Glutamatergic neuron (in vitro differentiated cells): ENCODE measurements at places on chromosomes 5 and 9. TPM values are rescaled to one million over a fixed set of nuclear protein-coding genes. Genes with fewer than 3 reads are reported as not detected.
A peak's percentile ranks its signal among the peaks of the same experiment; 100 is the strongest.

- no peaks in the 10 kb centered on the region for H3K27me3 ChIP-seq
- H3K36me3 ChIP-seq: peaks cover 9% of the 10 kb centered on the region
- no peak for DNase-seq
- no peaks in the 10 kb centered on the region for H3K4me1 ChIP-seq
- no peak overlapping the region for H3K4me3 ChIP-seq
Observed at GRCh38 chr5:15366676-15367391, 133.1 kb upstream of the FBXL7 start.

The ADAM19 gene
- total RNA-seq: 41.2 TPM

- H3K27ac ChIP-seq: no peak overlapping the region
- no peak for DNase-seq
- no peak overlapping the region for H3K4me3 ChIP-seq
- no peaks in the 10 kb centered on the region for H3K36me3 ChIP-seq
Observed at GRCh38 chr9:112044186-112044585, 130.9 kb downstream of the SUSD1 start.

GRCh38 chr5:1161108-1161832 lies 40.1 kb upstream of the SLC6A19 start:
- peaks cover 8% of the 10 kb centered on the region for H3K4me1 ChIP-seq
- H3K36me3 ChIP-seq: peaks cover 10% of the 10 kb centered on the region
- peaks cover 18% of the 10 kb centered on the region for H3K27me3 ChIP-seq
- DNase-seq: no peak

GRCh38 chr9:113794721-113795120 lies 81.4 kb upstream of the ZNF618 start:
- H3K27ac ChIP-seq: no peak overlapping the region
- DNase-seq: no peak
- H3K4me3 ChIP-seq: no peak overlapping the region
- H3K36me3 ChIP-seq: no peaks in the 10 kb centered on the region
- H3K4me1 ChIP-seq: no peaks in the 10 kb centered on the region

The SYNPO gene
- total RNA-seq: 16.1 TPM

DNA sequence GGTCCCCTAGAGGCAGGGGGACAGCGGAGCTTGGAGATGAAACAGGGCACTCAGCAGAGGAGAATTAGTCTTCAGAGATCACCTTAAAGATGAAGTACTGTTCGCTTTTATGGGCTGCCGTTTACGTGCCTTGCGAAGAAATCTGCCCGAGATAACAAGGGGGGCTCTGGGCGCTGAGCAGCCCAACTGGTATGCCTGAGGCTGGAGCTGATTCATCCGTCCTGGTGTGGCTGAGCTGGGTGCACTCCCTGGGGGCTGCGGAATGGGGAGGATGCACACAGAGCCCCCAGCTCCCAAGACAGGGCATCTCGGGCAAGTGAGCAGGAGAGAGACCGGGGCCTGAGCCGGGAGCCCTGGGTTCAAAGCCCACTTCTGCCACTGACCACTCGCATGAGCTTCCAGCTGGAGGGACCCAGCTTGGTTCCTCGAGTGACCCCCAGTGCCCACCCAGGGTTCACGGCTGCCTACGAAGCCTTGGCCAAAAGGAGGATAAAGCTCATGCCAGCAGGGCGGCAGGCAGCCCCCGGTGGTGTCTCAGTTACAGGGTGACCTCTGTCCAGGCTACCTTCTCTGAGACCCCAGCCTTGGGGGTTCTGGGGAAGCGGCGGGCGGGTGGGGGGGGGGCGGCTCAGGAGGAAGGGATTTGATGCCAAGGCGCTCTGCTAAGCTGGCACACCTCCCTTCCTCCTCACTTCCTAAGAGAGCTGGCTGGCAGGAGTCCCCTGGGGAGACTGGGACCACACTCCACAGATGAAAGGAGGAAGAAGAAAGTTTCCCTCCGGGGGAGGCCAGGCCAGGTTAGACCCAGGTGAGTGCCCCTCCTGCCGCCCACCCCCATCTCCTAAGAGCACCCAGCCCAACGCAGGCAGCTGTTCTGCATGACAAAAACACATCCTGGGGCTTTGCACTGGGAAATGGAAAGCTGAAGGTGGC lies 5.7 kb downstream of the FIBCD1 start:
- no peak overlapping the region for H3K4me3 ChIP-seq
- DNase-seq: no peak
- H3K27ac ChIP-seq: no peak overlapping the region
- peaks cover 24% of the 10 kb centered on the region for H3K4me1 ChIP-seq

The DOLPP1 gene
- 44.2 TPM for total RNA-seq

- no peaks in the 10 kb centered on the region for H3K36me3 ChIP-seq
- no peak overlapping the region for H3K27ac ChIP-seq
- no peak for DNase-seq
- peaks cover 38% of the 10 kb centered on the region for H3K4me1 ChIP-seq
Observed at GRCh38 chr5:67092535-67092934, 104.1 kb downstream of the CD180 start.

DNA sequence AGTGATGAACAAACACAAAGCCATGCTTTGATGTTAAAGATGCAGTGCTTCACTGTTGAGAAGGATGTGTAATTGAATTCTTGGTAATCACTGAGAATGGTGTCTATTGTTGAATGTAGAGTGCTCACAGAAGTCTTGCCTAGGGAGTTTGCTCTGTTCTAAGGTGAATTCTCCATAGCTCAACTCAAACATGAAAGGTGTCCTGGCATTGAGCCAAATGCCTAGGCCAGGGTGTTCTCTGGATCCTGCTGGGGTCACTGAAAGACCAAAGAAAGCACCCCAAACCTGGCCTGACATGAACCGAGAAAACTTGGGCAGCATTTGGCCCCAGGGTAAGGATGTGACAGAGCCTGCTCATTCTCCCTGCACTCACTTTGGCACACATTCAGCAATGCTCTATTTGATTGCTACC lies 217.3 kb downstream of the ARL15 start:
- no peak for DNase-seq
- peaks cover 18% of the 10 kb centered on the region for H3K4me1 ChIP-seq
- H3K27ac ChIP-seq: no peak overlapping the region
- no peaks in the 10 kb centered on the region for H3K36me3 ChIP-seq
- no peak overlapping the region for H3K4me3 ChIP-seq
- H3K27me3 ChIP-seq: no peaks in the 10 kb centered on the region

DNA sequence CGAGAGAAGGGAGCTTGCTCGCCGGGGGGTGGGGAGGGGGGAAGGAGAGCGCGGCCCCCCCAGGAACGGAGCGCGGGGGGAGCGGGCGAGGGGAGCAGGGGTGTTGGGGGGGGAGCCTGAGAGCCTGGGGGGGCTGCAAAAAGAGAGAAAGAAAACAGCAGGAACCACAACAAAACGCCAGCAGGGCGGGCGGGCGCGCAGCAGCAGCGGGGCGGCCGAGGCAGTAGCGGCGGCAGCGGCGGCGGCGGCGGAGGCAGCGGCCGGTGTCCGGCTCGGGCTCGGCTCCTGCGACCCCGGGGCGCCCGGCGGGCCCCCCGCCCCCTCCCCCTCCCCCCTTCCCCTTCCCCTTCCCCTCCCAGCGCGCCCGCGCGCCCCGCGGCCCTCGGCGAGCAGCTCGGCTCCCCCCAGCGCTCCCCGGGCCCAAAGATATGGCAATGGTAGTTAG lies 1.6 kb downstream of the NR2F1 start:
- peaks cover 23% of the 10 kb centered on the region for H3K27me3 ChIP-seq
- H3K4me1 ChIP-seq: peaks cover 13% of the 10 kb centered on the region
- H3K4me3 ChIP-seq: peak overlapping the region; percentile 61
- H3K27ac ChIP-seq: no peak overlapping the region
- no peaks in the 10 kb centered on the region for H3K36me3 ChIP-seq
- peak; percentile 61 for DNase-seq

GRCh38 chr5:979100-979817 lies 29.3 kb upstream of the NKD2 start:
- peaks cover 3% of the 10 kb centered on the region for H3K27me3 ChIP-seq
- H3K27ac ChIP-seq: peak overlapping the region; percentile 17
- H3K4me3 ChIP-seq: no peak overlapping the region
- peaks cover 9% of the 10 kb centered on the region for H3K36me3 ChIP-seq
- H3K4me1 ChIP-seq: peaks cover 11% of the 10 kb centered on the region
- DNase-seq: no peak

DNA sequence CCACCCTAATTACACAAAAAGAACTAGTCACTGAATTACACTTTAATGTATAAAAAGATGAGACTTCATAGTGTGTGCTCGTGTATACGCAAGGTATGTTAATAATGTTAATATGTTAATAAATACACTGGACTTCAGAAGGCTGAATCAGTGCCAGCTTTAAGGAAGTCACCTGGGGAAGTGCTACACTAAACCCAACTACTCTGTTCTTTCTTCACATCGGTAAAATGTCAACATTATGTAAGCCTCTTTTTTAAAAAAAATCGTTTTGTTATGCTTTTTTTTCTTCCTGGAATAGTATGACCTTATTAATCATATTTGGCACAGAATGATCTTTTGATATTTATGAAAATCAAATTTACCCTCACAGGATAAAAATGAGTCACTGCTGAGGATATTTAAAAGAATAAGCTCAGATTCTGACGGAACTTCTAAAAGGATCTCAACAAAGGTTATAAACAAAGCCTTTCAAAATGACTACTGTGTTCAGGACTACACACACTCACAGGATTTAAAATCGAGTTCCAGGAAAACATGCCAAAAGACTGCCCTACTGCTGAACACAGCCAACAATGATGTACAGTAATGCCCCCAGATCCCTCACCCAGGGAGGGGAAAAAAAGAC lies 75.9 kb downstream of the AUH start:
- no peak overlapping the region for H3K27ac ChIP-seq
- H3K4me3 ChIP-seq: no peak overlapping the region
- H3K36me3 ChIP-seq: no peaks in the 10 kb centered on the region
- no peak for DNase-seq
- H3K27me3 ChIP-seq: no peaks in the 10 kb centered on the region

DNA sequence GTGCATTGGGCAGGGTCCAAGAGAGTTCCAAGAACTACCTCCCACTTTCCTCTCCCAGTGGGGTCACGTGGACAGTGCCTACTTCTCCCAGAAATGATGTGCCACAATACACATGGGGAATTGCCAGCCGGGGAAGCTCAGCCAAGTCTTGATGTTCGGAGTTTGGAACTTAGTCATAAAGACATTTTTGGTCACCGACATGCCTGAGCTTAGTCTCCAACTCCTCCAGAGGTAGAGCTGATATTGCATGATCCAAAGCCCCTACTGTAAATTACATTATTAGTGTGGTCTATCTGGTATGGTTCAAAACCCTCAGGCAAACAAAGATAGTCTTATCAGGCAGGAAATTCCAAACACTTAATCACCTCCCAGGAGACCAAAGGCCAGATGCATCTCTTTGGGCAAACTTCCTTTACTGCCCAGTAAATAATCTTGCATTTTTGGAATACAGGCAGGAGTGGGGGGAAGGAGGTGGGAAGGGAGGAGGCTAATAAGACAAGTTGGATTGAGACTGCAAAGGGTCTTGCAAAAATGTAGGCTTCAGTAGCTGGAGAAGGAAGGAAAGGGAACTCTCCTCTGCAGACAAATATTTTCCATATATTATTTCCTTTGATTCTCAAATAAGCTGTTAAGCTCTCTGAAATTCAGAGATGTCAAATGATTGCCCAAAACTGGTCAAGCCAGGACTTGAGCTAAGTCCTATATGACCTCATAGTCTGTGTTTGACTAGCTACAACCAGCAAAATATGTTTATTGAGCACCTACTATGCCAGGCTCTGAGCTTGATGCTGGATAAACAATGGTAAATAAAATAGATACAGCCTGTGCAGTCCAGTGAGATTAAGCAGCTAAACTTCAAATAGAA lies 99.4 kb downstream of the DRD1 start:
- DNase-seq: no peak
- H3K4me1 ChIP-seq: no peaks in the 10 kb centered on the region
- H3K27me3 ChIP-seq: peaks cover 2% of the 10 kb centered on the region
- no peak overlapping the region for H3K4me3 ChIP-seq

The GCNT1 gene
- 1.2 TPM for total RNA-seq

- H3K27ac ChIP-seq: peak overlapping the region; percentile 22
- H3K36me3 ChIP-seq: no peaks in the 10 kb centered on the region
- peaks cover 31% of the 10 kb centered on the region for H3K4me1 ChIP-seq
- H3K4me3 ChIP-seq: peak overlapping the region; percentile 75
Observed at GRCh38 chr5:179369530-179369884, 24.2 kb upstream of the ADAMTS2 start.

DNA sequence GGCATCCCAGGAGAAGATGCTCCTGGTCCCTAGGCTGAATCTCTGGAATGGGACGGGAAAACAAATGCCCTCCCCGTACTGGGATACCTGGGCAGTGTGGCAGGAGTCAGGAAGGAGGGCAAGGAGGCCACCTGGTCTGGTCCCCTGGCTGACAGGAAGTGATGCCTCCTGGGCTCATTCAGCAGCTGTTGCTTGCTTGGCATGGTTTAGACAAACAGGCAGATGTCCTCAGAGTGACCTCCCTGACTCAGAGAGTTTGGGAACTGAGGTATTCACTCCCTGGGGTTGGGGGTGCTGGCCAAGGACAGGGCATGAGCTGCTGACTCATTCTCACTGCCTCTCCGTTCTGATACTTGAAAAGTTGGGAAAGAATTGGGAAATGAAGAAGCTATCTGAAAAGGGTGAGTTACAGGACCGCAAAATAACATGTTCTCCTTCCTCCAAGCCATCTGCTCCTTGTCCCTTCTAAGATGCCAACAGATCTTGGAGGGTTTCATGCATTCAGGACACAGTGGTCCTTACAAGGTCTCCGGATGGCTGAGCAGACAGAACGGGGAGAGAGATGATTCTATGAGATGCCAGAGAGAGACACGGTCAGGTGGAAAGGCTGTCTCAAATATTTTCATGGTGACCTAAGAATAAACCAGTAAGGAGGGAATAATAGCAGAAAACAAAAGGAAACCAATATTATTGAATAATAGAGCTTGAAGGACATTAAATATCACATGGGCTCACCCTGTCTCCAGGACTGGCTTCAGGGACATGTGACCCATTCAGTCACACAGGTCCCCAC lies 534.5 kb downstream of the BNC2 start:
- no peak overlapping the region for H3K4me3 ChIP-seq
- DNase-seq: no peak
- H3K36me3 ChIP-seq: no peaks in the 10 kb centered on the region
- no peaks in the 10 kb centered on the region for H3K4me1 ChIP-seq
- H3K27me3 ChIP-seq: peaks cover 6% of the 10 kb centered on the region
- H3K27ac ChIP-seq: no peak overlapping the region

DNA sequence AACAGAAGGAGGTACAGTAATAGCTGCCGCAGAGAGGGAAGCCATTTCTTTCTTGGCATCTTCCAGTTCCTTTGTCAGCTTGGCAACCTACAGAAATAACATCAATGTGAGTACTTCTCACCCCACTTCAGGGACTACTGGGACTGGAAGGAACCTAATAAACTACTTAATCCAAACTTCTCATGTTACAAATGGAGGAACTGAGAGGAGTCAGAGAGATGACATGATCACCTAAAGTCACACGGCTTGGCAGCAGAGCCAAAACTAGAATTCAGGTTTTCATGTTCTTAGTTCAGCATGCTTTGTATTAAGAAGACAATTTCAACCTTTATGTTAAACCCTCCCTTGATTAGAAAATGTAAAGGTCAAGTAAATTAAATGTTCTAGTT lies 44.7 kb downstream of the DIAPH1 start:
- H3K27ac ChIP-seq: no peak overlapping the region
- H3K4me1 ChIP-seq: no peaks in the 10 kb centered on the region
- no peaks in the 10 kb centered on the region for H3K27me3 ChIP-seq
- no peak for DNase-seq
- no peaks in the 10 kb centered on the region for H3K36me3 ChIP-seq
